ENCODE measurements at places on chromosomes 1 and 21.

DNA sequence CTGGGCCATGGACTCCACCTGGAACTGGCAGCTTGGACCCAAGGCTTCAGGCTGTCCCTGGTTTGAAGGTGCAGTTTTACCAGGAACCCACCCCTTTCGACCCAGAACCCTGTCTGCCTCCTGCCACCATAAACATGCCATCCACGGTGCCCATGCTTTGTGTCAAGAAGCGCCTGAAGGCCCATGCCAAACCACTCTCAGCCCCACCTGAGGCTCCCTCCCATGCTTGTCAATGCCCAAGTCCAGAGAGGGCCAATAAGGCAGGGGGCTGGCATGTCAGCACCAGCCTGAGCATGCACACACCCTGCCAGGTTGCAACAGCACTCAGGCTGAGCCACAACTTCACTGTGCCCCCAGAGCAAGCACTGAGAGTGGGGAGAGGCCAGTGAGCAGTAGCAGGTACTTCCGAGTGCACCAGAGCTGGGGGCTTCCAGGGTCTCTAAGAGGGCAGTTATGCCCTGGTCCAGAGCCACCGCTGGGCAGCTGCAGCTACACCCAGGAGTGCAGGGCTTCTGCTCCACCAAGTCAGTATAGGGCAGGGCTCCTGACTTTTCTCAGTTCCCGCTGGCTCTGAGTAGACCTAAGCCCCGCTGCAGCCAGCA lies 1256.0 kb downstream of the AMY1C start:
- no peak for DNase-seq

- DNase-seq: no peak
Measured at GRCh38 chr1:208088319-208088718, 155.9 kb downstream of the PLXNA2 start.

DNA sequence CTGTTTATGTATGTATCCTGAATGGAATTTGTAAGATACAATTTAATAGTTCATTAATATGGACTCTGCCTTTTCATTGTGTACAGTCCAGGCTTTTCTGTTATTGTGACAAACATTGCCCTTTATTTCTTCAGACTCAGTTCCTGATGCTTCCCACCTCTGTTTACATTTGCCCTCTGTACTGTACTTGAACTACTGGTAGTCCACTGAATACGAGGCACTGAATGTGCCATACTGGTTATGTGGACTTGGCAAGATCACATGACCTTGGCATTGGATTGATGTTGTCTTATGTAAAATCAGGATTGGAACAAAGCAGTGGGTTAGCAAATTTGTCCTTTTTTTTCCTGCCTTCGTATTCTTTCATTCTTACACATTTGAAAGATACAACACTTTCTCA lies 27.8 kb downstream of the RALGPS2 start:
- DNase-seq: peak; percentile 6

DNA sequence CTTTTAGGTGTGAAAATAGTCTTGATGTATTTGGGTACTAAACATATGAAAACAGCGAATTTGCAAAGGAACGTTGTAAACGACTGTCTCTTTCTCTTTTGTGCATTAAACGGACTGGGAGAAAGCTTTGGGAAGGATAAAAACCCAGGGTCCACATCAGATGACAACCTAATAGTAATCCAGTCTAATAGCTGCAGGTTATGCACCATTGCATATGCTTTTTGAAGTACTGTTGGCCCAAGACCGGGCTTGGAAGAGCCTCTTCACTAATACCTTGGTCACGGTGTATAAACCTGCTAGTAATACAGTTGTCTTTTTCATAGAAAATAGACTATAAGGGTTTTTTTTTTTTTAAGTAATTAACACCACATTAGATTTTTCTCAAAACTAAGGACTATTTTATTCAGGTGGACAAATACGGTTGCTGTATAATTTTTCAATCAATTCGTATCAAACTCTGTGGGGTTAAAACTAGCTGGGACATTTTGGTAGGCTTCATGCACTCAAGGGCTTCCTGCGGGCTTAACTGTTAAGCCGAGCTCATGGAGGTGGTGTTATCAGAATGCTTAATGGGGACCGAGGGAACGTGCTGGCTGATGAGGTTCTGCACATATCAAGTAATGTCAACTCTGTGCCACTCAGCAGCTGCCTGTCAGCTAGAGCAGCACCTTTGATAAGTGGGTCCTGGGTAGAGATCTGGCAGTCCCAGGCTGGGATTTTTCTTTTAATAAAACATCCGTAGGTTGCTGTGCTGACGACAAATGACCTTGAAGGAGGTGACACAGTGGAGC lies 2.1 kb downstream of the RYR2 start:
- DNase-seq: no peak

GRCh38 chr1:20348326-20348915 lies 57.7 kb downstream of the VWA5B1 start:
- DNase-seq: no peak

DNA sequence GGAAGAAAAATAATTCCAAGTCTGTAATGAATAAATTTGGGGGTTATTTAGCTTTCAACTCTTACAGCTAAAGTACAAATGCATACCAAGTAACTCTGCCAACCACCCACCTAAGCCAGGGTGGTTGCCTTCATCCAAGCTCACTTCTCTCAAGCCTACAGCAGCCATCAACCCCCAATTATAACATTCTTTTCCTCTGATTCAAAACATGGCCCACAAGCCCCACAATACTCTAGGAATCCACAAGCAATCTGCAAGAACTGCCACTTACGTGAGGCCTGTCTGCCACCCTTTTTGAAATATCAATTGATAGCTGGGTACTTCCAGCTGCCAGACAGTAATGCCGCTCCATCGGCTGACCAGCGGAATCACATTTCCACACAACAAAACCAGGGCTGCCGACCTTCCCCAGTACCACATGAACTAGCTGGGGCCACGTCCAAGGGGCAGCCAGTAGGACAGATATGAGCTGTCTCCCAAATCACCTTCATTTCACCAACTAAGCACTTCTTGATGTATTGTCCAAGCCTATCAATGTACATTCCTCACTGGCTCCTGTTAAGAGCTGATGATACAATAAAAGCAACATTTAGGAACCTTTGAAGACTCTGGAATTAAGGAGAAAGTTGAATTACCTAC lies 3.2 kb downstream of the LBR start:
- peak; percentile 41 for DNase-seq

DNA sequence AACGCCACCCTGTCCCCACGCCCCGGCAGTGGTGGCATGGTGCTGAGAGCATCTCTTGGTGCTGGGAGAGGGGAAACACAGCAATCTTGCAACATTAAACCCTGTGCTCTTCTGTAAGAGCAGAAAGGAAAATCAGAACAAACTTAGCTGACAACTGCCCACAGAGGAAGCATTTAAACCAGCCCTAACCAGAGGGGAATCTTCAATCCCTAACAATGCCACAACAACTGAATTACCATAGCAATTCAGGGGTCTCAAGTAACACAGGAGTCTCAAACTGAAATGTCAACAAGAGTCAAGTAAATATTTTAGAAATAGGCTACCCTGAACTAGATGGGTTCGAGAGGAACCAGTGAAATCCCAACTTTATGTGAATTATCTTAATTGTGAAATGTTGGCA lies 1983.6 kb downstream of the NCAM2 start:
- no peak for DNase-seq

DNA sequence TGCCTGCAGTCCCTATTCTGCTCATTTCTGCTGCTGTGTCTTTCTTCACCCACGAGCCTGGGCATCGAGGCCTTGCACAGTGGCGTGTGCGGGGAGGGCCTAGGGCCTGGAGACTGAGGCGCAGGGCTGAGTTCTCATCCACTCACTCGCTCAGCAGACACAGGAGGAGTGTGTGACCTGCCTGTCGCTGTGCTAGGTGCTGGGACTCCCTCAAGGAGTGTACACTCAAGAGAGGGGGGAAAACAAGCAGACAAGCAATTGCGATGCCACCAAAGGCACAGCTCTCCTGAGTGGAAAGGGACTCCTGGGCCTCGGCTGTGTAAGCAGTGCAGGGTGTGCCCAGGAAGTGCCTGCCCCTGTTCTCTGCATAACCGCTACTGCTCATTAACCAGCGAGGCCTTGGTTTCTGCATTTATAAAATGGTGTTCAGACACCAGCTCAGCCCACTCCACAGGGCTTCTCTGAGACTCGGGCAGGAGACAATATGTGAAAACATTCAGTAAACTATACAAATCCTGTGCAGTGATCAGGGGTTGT lies 4.2 kb downstream of the RD3 start:
- DNase-seq: no peak

- DNase-seq: no peak
Measured at GRCh38 chr1:165443539-165444311, 1.2 kb downstream of the RXRG start.

DNA sequence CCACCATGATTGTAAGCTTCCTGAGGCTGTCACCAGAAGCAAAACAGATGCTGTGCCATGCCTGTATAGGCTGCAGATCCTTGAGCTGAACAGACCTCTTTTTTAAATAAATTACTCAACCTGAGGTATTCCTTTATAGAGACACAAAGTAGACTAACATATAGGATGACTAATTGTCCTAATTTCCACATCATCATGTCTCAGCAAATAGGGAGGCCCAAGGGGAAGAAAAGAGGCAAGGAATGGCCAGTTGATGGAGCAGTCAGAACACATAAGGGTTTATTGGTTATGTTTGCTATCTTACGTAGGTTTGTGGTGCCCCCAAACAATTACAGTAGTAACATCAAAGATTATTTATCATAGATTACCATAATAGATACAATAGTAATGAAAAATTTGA lies 126.2 kb downstream of the RASAL2 start:
- DNase-seq: no peak

DNA sequence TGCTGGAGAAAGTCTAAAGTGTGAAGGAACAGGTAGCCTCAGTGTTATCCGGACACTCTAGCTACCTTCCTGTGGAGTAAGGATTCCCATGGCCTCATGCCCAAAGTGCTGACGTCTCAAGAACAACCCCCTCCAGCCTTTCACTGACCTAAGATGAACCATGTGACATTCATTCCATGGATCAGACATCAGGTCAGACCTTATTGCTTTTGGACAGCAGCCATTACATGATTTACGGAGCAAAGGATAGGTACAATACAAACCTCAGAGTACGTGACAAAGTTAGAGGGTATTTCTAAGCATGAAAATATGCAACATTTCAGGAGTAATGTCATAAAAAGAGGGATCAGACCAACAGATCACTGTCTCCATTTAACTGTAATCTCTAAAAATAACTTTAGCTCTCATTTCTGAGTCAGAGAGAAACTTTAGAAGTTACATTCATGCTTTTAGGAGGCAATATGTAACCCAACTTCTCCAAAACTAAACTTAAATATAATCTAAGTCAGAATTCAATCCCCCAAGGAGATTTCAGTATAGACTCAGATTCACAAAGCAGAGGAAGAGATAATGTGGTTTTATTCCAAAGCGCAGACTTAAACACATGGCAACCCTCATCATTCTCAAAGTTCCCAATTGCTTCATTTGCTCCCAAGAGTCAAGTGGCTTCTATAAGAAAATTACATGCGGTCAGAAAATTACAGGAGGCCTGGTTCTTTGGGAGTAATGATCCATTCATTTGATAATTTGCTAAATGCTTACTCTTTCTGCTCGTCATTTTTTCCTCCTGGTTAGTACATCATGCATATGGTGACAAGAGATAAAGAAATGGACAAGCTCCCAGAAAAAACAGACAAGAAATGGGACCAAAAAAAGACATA lies 280.4 kb downstream of the SETD4 start:
- DNase-seq: peak; percentile 79

GRCh38 chr1:7549277-7550161 lies 221.6 kb upstream of the VAMP3 start:
- peak; percentile 61 for DNase-seq

DNA sequence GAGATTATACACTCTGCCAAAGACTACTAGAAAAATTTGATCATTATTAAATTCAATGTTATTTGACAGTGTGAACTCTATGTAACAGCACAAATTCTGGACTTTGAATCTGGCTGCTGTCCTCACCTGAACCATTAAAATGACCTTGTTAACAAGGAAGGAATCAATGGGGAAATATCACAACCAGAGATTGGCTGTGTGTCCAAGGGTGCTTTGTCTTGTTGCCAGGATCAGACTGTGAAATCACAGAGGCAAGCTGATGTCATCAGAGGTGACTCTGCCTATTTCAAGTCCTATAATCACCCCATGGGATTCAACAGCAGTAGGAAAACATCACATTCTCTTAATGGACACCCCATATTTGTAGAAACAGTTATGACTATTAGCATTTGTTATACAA lies 46.8 kb downstream of the ADAMTS5 start:
- no peak for DNase-seq

DNA sequence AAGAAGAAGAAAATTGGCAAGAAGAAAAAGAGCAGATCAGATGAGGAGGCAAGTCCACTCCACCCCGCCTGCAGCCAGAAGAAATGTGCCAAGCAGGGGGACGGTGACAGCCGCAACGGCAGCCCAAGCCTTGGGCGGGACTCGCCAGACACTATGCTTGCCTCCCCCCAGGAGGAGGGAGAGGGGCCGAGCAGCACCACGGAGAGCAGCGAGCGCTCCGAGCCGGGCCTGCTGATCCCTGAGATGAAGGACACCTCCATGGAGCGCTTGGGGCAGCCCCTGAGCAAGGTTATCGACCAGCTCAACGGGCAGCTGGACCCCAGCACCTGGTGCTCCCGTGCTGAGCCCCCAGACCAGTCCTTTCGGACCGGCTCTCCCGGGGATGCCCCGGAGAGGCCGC lies 9.0 kb upstream of the SLC25A34 start:
- DNase-seq: no peak

- no peak for DNase-seq
Measured at GRCh38 chr1:194366705-194367104, 1180.3 kb upstream of the B3GALT2 start.

DNA sequence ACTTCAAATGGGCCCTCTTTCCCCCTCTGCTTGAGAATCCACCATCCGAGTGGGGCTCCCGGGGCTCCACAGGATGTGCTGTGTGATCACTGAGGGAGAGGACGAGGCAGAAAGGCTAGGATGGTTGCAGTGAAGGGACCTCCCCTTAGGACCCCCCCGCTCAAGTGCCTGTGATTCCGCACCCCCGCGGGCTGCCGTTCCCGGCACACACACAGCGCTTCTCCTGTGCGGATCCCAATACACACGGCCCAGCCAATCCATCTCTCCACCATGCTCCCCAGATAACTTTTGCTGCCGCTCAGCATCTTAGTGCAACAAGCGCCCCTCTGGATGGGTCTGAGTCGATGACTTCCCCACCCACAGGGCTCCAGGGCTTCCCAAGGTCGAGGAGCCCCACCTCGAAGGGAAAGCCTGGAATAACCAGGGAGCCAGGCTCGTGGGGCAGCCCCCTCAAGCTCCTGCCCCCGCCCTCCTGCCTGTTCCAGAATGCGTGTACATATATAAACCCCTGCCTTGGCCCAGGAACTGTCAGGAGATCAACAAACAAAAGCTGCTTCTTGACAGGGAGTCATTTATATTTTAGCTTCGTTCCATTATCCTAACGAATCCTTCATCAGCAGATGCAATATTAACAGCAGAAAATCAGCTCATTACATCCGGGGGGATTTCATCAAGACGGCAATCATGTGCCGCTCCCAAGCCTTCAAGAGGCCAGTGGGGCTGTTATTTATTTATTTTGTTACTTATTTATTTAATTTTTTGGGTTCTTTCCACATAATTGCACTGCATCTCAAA lies 83.7 kb downstream of the CASZ1 start:
- DNase-seq: no peak

GRCh38 chr1:228226141-228226874 lies 18.5 kb downstream of the OBSCN start:
- no peak for DNase-seq

- peak; percentile 16 for DNase-seq
Measured at GRCh38 chr1:226309398-226310244, 657 bp upstream of the LIN9 start.
